ENCODE measurements at places on chromosomes 11 and 22. TPM values are rescaled to one million over a fixed set of nuclear protein-coding genes. Genes with fewer than 3 reads are reported as not detected.

Gene UCP3
- total RNA-seq: 0.54 TPM

Gene XPNPEP3
- 22.0 TPM for total RNA-seq

Gene DYNC2H1
- 4.7 TPM for total RNA-seq

Gene SCGB1D2
- total RNA-seq: not detected

Gene LMNTD2
- total RNA-seq: 0.40 TPM

Gene ARHGAP32
- total RNA-seq: 4.1 TPM

Gene DRD4
- 0.81 TPM for total RNA-seq

Gene SYCE3
- not detected for total RNA-seq

Gene HNRNPUL2
- total RNA-seq: 34.8 TPM

Gene ASCC2
- 31.9 TPM for total RNA-seq

Gene POU2AF1
- 0.13 TPM for total RNA-seq

Gene XKR3
- not detected for total RNA-seq

Gene LSP1
- total RNA-seq: 35.1 TPM

Gene EIF3L
- 255 TPM for total RNA-seq

Gene CEP126
- 1.5 TPM for total RNA-seq

Gene RASL10A
- 1.3 TPM for total RNA-seq

Gene IMMP1L
- total RNA-seq: 23.7 TPM

Gene APLNR
- 16.6 TPM for total RNA-seq

Gene HEPHL1
- not detected for total RNA-seq

Gene PLAAT5
- 0.32 TPM for total RNA-seq

Gene FGF4
- total RNA-seq: not detected

Gene MYRF
- total RNA-seq: 0.27 TPM

Data from cardiac septum (tissue), 1 donor.